Activated T-helper 2 cell treated with anti-CD3 and anti-CD28 coated beads, Interferon-gamma antibody, Interleukin-2, Interleukin-4, amounts not matched to agents 10 μg/mL and 5 μg/mL and 100 μg/mL, durations not matched to agents 14 hours and 24 hours and 36 hours (primary cell): ENCODE measurements at places on chromosomes 2 and 18.

DNA sequence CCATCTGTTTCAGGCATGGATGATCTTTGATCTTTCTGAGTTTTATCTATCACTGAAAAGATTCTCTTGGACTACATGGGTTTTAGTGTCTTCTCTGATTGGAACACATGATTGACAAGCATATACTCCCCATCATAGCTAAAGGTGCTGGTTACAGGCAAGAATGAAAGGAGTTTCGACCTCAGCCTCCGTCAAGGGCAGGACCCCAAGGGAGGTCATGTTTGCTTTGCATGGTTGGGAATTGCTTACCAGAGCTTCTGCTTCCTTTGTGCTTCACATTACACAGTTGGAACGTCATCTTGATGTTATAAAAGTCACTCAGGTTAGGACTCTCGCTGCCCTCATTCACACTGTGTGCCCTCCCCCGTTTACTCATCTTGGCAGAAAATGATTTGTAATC lies 287.7 kb downstream of the PIK3C3 start:
- DNase-seq = no peak

GRCh38 chr2:38010995-38011394 lies 65.0 kb downstream of the CYP1B1 start:
- no peak for DNase-seq

DNA sequence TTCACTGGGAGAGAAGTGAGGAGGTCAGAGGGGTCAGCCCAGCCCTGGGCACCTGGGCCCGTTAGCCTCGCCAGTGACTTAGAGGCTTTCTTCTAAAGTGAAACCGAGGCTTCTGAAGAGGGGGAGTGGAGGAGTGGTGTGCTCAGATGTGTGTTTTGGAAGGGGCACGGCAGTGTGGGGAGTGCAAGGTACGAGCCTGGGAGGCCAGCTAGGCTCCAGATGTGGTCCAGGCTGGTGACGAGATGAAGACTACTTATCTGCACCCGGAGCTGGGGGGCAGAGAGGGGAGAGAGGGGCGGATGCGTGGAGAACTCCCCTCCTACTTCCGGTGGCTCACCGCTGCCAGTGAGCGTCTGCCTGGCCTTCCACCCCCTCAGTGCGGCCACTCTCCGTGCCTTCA lies 371.3 kb upstream of the HS6ST1 start:
- DNase-seq = no peak

GRCh38 chr18:26473672-26474071 lies 74.7 kb downstream of the KCTD1 start:
- DNase-seq = no peak

DNA sequence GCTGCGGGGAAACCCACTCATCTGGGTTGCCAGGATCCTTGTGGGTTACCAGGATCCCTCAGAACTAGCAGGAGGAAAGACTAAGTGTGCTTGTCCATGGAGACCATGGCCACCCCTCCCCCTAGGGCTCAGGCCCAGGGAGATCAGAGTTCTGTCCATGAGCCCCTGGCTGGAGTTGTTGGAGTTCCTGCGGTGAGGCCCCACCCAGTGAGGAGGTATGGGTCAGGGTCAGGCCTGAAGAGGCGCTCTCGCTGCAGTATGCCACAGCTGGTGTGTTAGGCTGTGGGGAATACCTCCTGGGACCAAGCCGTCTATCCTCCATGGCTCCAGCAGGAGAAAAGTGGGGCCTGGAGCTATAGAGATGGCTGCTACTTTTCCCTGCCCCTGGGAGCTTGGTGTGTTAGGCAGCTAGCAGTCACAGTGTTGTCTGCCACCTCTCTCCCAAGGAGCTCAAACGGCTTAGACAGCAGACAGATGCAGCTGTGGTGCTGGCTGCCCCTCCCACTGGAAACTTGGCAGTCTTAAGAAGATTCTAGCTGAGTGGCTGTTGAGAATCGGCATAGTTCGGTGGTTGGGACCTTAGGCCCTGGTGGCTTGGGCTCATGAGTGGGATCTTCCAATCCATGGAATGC lies 240.3 kb upstream of the CELF4 start:
- DNase-seq = no peak

GRCh38 chr2:227827143-227827542 lies 13.5 kb downstream of the CCL20 start:
- no peak for DNase-seq

DNA sequence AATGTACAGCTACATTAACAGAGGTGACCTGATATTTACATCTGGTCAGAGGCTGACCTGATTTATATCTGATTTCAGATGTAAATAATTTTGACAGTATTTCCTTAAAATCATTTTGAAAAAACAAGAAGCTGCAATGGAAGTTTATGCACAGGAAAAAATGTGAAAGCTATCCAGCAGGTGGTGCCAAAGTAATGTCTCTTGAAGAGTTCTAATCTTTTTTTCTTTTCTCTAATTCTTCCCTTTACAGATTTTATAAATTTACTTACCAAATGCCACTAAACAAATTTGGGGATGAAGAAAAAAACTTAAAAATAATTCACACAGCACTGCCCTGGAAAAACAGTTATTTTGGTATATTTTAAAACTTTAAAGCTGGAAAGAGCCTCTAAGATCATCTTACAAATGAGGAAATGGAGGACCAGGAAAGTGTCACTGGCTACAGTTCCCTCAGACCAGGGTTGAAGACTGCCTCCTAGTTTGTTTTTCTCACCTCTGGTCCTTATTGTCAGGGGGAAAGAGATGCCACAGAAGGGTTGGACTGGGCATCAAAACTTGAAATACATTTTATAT lies 16.4 kb upstream of the FBLN7 start:
- DNase-seq = no peak

GRCh38 chr2:124034265-124034664 lies 9.2 kb downstream of the CNTNAP5 start:
- no peak for DNase-seq

GRCh38 chr2:19674051-19675002 lies 227.5 kb downstream of the TTC32 start:
- DNase-seq = no peak

GRCh38 chr18:55258088-55258487 lies 298.8 kb upstream of the CCDC68 start:
- no peak for DNase-seq

DNA sequence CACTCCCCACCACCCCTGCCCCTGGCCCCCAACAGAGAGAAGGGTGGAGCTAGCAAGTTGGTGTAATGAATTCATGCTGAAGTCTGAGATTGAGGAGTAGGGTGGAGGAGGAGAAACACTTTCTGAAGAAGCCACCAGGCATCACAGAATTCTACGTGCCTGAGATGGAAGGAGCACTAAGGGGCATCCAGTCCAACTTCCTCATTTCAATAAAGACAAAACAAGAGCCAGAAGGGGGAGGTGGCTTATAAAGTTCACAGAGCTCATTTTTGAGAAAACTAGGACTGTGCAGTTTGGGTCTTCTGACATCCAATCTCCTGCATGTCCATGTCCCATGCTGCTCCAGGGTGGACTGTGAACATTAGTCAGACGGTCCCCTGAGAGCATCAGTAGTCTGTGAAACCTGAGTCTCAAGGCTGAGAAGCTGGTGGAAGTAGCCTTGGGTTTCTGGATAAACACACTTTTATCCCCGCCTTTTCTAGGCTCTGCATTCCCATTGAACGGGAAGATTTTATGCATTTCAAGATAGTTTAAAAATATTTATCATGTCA lies 77.7 kb downstream of the TRIM43 start:
- DNase-seq = no peak

DNA sequence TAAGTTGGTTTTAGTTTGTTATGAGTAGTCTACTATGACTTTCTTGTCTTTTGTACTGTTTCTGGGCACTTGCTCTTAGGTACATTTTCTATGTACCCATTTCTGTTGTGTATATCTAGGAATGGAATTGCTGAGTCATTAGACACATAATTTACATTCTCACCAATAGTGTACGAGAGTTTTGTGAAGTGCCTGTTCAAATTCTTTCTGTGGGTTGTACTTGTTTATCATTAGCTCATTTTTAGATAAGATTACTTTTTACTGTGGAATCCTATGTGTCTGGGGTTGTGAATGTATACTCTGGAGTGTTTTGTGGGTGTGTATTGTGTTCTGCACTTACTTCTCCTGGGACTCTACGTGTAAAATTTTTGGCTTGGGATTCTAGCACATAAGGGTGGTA lies 36.6 kb upstream of the CD28 start:
- no peak for DNase-seq

GRCh38 chr18:44733069-44733753 lies 52.5 kb downstream of the SETBP1 start:
- no peak for DNase-seq

- no peak for DNase-seq
Measured at GRCh38 chr2:209696836-209697711, 74.6 kb upstream of the UNC80 start.

- DNase-seq = no peak
Measured at GRCh38 chr2:160352500-160352899, 141.1 kb downstream of the RBMS1 start.

- no peak for DNase-seq
Measured at GRCh38 chr2:218547978-218548377, 20.2 kb downstream of the USP37 start.

DNA sequence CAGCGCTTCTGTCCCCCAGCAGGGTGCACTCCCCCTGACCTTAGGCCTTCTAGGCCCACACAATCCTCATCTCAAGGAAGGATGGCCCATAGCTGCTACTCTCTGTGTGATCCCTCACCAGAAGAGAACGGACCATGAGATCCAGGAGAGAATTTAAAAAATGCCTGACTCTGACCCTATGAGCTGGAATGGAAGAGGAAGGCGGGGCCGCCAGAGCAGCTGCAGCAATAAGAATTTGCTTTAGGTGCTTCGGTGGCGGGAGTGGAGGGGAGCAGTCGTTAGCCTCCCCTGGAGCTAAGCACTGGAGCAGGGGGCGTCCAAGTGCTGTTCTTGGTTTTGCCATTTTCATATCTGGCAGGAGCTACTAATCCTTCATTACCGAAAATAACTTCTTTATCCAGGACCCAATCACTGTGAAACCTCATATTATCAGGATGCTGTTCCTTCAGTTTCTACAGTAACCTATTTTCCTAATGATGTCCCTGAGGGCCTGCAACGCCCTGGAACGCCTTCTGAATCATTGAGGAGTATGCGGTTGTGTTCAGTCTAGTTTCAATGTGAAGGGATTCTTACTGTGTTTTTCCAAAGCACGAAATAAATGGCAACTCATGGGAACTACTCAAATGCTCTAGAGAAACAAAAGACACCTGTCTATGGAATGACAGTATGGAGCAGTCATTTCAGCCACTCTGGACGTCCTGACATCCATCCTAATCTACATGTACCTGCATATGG lies 105.1 kb upstream of the SIX2 start:
- no peak for DNase-seq

DNA sequence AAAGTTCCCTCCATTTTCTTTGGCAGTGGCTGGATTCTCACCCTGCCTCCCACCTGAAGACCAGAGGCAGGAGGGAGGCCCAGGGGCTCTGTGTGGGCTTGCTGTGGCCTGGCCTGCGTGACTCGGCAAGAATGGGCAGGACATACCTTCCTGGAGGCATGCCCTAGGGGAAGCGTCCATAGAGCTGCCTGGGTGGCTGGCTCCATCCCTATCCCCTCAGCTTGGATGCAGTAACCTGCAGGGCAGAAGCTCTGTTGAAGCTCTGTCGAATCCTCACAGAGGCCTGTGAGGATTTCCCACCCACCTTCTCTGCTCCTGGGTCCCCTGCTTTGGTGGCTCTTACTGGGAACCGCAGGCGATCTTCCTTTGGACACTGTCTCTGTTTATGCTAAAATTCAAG lies 1.3 kb upstream of the PRSS56 start:
- no peak for DNase-seq

- no peak for DNase-seq
Measured at GRCh38 chr2:145655165-145655765, 1135.3 kb upstream of the ZEB2 start.

- DNase-seq = no peak
Measured at GRCh38 chr2:236052926-236053821, 115.0 kb downstream of the GBX2 start.

DNA sequence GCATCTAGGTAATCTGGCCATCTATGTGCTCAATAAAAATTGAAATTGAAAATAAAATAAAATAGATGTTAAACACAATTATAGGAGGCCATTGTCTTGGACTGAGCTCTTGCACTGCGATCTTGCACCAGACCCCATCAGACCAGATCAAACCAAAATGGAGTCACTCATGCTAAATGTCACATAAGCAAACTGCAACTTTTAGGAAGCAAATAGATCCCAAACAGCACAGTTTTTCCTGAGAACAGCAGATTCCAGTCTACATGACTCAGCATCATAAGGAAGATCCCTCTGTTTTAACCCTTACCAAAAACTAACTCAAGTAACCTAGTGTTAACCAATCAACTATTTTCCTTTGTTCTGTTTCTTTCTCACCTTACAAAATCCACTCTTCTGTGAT lies 57.7 kb upstream of the LRP1B start:
- DNase-seq = no peak
